ENCODE measurements at places on chromosomes 5 and 9.

DNA sequence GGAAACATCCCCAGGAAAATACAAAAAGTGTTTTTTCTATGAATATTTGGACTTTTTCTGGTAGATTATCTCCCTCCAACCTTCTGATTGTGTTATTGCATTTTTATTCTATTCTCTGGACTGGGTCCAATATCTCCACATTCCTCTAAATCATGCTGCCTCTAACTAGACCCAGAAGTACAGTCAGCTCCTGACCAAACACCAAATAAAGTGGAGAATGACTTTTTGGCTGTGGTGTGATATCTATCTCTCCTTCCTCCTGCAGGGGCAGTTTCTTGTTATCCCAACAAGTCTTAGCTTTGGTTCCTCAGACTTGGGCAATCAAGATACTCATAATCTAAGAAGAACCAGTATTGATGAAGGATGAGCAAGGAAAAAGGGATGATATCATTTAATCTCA, 3.2 kb upstream of the RAI14 start:
- DNase-seq = no peak

GRCh38 chr5:170466988-170467707, 36.7 kb upstream of the KCNIP1 start:
- no peak for DNase-seq

DNA sequence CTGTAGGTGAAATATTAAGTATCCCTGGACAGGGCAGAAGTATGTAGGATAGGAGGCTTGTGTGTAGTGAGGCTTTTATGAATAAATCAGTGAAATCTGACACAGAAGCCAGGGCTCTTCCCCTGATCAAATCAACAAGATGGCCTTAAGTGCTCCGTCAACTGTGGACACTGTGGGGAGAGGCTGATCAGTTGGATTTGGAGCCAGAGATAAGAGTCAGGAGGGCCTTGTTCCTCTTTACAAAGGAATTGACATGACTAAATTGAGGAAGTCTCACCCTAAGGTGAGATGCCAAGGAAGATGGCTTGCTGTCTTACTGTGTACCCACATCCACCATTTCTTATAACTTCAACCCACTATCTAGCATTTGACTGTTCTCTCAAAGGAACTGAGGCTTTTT, 91.6 kb upstream of the PRRC1 start:
- no peak for DNase-seq

GRCh38 chr9:34377404-34377746, 677 bp upstream of the MYORG start:
- DNase-seq = peak; percentile 80

GRCh38 chr5:82692826-82693225, 384.4 kb downstream of the TMEM167A start:
- no peak for DNase-seq

GRCh38 chr9:97447001-97447400, 35.1 kb downstream of the TDRD7 start:
- DNase-seq = no peak

GRCh38 chr9:130039528-130040147, 3.4 kb downstream of the FNBP1 start:
- DNase-seq = no peak

DNA sequence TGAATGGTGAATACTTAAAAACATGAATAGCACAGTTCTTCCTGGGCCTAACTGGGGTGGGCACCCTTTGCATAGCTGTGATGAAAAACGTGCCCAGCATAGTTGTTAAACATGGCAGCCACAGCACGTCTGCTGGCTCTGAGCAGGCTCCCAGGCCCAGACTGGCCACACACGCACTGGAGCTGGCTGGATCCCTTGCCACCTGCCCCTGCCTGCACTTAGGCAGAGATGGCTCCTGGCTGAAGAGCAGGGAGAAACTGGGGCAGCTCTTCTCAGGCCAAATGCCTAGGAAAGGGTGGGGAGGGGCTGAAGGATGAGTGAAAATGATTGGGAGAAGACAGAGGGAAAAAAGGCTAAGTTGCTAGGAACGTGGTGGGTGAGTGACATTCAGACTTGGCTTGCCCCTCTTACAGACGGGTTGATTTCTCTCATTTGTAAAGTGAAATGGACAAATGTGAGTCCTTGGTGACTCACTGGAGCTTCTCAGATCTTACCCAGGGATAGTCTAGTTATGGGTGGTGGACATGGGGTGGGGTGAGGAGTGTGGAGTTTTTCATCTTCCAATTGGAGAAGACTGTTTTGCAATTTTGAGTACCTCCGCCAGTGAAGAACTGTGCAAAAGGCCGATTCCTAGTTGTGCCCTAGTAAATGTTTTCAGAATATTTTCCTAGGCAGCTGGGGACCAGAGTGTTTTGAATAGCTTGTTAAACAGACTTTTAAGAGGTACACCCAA, 42.4 kb downstream of the TRIO start:
- DNase-seq = no peak

- DNase-seq = no peak
These were observed 655 bp downstream of the TOR4A start for GRCh38 chr9:137278061-137278701.

DNA sequence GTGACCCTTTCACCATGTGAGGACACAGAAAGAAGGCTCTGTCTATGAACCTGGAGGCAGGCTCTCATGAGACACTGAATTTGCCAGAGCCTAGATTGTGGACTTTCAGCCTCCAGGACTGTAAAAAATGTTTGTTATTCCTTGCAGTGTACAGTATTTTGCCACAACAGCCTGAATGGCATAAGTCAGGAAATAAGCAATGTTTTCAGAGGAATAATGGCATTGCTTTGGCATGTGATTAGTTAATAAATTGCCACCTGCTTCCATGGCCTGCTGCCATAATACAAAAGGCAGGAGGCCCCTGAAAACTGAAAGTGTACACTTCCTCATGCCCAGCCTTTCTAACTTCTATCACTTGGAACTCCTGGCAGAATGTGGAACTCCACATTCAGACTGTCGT, 408.1 kb downstream of the GADD45G start:
- peak; percentile 86 for DNase-seq

GRCh38 chr9:27529316-27530278, at the start of gene MOB3B:
MOB3B (minus strand) TSS chr9:27529814; CDS start chr9:27455550, 74,264 bp downstream.
- peak; percentile 77 for DNase-seq

- peak; percentile 75 for DNase-seq
These were observed 2.2 kb downstream of the CPEB4 start for GRCh38 chr5:173890195-173890991.

DNA sequence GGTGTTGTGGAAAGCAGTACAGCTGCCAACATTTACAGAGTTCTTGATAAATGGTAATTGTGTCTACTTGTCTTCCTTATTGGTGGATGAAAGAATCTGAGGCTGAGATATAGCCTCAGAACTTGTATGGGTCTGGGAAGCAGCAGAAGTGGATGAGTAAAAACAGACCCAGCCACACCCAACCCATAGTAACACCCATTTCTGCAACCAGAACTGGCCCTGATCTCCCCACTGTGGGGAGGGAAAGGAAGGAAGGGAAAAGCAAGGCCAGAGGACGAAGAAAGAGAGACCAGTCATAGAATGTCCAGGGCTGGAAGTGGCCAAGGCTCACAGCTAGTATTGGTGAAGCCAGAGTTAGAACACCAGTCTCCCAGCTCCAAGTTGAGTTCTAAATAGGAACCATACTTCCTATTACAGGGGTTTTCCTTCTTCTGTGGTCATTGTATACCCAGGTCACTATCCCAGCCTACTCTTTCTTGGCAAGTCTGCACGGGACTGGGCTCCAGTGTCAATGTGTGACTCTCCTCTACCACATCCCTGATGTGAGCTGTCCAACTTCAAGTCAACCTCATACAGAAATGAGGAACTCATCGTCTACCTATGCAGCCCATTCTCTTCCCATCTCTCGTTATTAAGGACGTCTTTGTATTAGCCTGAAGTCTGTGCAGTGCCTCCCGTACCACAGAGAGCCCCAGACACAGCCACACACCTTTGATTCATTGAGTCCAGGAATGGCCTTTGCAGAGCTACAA, 35.9 kb downstream of the ITK start:
- DNase-seq = no peak

DNA sequence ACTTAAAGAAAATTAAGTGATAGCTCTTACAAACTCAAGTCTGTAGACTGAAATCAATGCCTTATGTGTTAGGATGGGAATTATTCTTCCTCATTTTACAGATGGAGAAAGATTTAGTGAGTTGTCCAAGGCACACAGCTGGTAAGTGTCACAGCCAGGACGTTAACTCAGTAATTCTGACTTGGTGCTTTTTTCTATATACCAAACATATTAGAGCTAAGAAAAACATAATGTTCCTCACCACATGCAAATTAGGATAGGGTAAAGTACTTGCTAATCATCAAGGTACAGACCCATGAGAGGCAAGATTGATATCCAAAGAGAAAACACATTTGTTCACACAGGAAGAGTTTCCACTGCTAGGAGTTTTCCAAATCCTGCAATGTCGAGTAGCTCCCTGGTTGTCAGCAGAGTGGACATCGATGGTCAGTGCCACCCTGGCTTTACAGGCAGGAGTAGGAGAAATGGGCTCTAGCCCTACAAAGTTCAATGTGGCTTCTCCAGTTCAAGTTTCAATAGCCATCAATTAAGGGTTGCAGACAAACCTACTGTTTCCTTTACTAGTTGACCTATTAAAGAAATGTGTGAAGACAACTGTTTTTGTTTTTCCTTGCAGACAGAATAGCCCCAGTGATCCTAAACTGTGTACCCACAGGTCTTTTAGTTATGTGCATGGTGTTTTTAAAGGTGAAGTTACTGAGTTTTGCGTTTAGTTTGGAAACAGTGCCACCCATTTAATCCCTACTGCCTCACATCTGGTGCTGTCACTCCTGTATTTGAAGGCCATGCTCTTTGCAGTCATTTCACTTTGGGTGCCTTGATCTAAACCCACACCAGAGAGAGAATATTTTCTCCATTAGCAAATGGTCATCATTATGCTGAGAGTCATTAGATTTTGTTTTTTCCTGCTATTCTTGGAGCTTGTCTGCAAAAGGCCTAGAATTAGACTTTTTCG, 460.8 kb upstream of the SMARCA2 start:
- DNase-seq = no peak

DNA sequence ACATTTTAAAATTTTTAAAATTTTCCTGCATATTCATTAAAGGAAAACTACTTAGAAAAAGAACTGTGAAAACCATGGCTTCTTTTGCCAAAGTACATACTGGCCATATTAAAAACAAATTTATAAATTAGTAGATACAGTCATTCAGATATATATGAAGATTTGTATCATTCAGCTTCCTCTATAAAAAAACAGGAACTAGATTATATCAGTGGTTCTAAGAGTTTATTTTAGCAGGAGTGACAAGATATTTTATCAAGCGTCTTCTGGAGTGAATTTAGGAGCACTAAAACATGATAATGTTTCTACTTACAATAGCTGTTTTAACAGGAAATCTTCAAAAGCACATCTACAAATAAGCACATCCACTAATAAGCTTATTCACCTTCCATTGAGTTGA, 171.4 kb downstream of the RAPGEF6 start:
- DNase-seq = no peak

DNA sequence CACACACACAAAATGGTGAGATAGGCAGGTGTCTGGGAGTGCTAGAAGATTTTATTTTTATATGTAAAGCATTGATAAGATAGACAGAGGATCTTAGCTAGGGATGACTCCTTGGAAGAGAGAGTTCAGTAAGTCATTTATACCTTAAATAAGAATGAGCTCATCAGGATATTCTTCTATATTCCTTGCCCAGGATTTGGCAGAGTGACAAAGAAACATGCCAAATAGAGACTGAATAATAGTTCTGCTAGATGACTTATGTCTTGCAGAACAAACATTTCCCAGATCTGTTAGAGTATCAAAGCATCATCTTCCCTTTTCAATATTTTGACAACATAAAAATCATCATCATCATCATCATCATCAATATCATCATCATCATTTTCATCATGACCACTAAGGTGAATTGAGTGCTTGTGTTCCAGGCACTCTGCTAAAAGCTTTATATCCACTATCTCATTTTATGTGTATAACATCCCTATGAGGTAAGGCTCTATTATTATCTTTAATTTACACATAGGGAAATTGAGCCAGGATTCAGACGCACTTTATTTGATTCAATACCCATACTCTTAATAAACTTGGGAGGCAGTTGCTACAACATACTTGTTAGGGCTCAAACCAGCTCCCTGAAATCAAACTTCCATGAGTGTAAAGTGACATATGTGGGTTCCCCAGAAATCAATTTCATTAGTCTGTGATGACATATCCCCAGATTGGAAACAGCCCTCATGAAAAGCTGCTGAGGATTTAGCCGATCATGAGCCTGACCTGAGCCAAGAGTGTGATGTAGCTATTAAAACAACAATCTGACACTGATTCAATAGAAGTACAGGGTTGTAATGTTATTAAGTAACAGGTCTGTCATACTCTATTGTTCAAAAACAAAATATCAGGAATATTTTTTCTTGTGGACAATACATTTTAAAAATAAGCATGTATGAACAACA, 176.3 kb upstream of the SEMA6A start:
- DNase-seq = no peak

DNA sequence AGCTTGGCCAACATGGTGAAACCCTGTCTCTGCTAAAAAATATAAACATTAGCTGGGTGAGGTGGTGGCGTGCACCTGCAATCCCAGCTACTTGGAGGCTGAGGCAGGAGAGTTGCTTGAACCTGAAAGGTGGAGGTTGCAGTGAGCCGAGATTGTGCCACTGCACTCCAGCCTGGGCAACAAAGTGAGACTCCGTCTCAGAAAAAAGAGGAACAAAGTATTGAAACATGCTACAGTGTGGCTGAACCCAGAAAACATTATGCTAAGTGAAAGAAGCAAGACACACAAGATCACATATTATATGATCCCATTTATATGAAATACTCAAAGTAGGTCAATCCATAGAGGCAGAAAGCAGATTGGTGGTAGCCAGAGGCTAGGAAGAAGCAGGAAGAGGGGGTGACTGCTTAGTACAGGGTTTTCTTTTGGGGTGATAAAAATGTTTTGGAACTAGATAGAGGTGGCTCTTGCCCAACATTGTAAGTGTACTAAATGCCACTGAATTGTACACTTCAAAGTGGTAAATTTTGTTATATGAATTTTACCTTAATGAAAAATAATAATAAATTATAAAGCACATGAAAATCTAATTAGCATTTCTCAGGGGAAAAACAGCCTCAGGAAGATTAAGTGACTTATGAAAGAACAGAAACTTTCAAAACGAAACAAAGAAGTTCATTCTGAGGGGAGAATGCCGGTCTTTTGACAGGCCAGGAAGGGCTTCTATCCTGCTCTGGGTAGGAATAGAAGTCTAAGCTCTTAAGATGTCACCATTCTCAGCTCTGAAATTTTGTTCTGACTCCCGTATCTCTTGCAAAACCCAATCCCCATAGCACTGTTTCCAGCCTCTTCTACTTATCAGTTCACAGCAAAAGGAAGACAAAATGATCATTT, 161.1 kb upstream of the TBCA start:
- no peak for DNase-seq

DNA sequence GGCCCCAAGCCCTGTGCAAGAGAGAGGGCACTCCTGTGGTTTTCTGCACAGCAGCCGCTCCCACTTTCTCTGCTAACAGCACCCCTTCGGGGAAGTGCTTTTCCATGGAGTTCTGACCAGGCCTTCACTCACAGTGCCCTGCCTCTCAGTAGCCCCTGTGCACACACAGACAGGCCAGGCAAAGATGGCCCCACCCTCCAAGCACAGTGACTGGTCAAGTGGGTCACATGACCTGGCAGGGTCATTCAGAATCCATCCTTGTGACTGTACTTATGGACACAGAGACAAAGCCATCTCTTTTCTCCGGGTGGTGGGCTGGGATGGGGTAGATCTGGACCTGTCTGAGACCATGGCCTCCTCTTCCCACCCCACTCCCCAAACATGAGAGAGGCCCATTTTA, 82.5 kb downstream of the PSD2 start:
- DNase-seq = no peak

Measured in DMS53 (cell line).